CD4-positive, CD25-positive, alpha-beta regulatory T cell (primary cell): ENCODE measurements at places on chromosomes 1 and 21. TPM values are rescaled to one million over a fixed set of nuclear protein-coding genes. Genes with fewer than 3 reads are reported as not detected.

Gene PRR9
- total RNA-seq, result not detected

Gene S100A9
- total RNA-seq, result not detected

Gene SUSD4
- 2.8 TPM for total RNA-seq

Gene MPL
- total RNA-seq, result 2.2 TPM

Gene FCRL6
- total RNA-seq, result not detected

Gene CHIA
- not detected for total RNA-seq

Gene AVPR1B
- total RNA-seq, result not detected

Gene TCEA3
- total RNA-seq, result 8.5 TPM

Gene NBPF20
- total RNA-seq, result 9.0 TPM

Gene MANEAL
- 0.69 TPM for total RNA-seq

Gene CAPN8
- 1.1 TPM for total RNA-seq

Gene SIPA1L2
- total RNA-seq, result 0.22 TPM

Gene FLG2
- total RNA-seq, result not detected

Gene OPTC
- not detected for total RNA-seq

Gene SLAMF8
- total RNA-seq, result not detected

Gene DUSP23
- 11.1 TPM for total RNA-seq

Gene RGS1
- 2,600 TPM for total RNA-seq

Gene C1orf210
- not detected for total RNA-seq

Gene ATF3
- 53.7 TPM for total RNA-seq

Gene FAM131C
- not detected for total RNA-seq

Gene IL19
- not detected for total RNA-seq

Gene SH3GLB1
- 62.1 TPM for total RNA-seq

Gene AIRE
- total RNA-seq, result 0.39 TPM

Gene CACNA1S
- not detected for total RNA-seq

Gene KRTAP21-2
- total RNA-seq, result not detected

Gene NBPF11
- 22.6 TPM for total RNA-seq

Gene CCDC30
- 6.1 TPM for total RNA-seq

Gene FLVCR1
- total RNA-seq, result 10.9 TPM

Gene KCNN3
- total RNA-seq, result 0.30 TPM

Gene CYP2J2
- not detected for total RNA-seq

Gene SAMD11
- not detected for total RNA-seq

Gene GRHL3
- not detected for total RNA-seq

Gene SMPDL3B
- total RNA-seq, result 0.32 TPM

Gene SPRR2E
- not detected for total RNA-seq

Gene KAZN
- total RNA-seq, result not detected

Gene HES3
- not detected for total RNA-seq

Gene ERG
- total RNA-seq, result 1.5 TPM

Gene LACTBL1
- not detected for total RNA-seq

Gene E2F2
- total RNA-seq, result 13.8 TPM

Gene CA6
- total RNA-seq, result not detected
